Stimulated activated CD8-positive, alpha-beta memory T cell treated with anti-CD3 and anti-CD28 coated beads, Interleukin-15, amount 100 ng/mL, for 48 hours (primary cell): ENCODE measurements at places on chromosomes 4 and X.

- DNase-seq: no peak
Observed at GRCh38 chr4:142707401-142707800, 138.7 kb downstream of the INPP4B start.

GRCh38 chrX:43423876-43424275, 232.2 kb upstream of the MAOA start:
- no peak for DNase-seq

DNA sequence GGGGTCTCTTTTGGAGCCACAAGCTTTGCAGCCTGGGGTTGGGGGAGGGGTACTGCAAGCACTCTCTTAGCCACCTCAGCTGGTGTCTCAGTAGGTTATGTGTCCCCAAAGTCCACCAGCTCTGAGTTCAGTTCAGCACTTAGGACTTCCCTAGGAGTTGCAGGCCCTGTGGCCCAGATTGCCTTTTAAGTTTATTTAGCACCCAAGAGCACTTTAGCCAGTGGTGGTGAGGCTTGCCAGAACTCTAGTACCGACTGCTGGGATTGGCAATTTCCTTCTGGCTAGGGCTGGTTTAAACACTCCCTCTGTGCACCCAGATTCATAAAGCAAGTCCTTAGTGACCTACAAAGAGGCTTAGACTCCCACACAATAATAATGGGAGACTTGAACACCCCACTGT, 489.9 kb upstream of the RPS6KA3 start:
- DNase-seq: no peak

- DNase-seq: no peak
Observed at GRCh38 chrX:129716507-129716906, 22.3 kb upstream of the XPNPEP2 start.

- DNase-seq: no peak
Observed at GRCh38 chr4:45971108-45971507, 152.7 kb downstream of the GABRG1 start.
